ELR (cell line): ENCODE measurements at places on chromosomes 2 and 18.

DNA sequence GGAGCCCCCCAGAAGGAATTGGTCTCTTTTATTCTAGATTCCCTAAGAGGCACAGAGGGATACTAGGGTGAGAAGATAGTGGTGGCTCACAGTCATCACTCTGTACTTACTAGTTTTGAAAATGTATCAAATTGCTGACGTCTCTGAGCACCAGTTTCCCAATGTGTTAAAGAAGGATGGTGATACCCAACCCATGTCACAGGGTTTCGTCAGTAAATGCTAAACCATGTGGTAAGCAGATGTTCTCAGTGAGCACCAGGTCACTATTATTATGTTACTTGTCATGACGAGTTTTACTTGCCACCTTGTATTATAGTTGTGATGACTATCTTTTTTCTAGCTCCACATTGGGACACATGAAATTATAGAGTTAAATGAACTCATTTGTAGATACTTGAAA is 54.7 kb downstream of the NEDD4L start:
- no peak for DNase-seq

DNA sequence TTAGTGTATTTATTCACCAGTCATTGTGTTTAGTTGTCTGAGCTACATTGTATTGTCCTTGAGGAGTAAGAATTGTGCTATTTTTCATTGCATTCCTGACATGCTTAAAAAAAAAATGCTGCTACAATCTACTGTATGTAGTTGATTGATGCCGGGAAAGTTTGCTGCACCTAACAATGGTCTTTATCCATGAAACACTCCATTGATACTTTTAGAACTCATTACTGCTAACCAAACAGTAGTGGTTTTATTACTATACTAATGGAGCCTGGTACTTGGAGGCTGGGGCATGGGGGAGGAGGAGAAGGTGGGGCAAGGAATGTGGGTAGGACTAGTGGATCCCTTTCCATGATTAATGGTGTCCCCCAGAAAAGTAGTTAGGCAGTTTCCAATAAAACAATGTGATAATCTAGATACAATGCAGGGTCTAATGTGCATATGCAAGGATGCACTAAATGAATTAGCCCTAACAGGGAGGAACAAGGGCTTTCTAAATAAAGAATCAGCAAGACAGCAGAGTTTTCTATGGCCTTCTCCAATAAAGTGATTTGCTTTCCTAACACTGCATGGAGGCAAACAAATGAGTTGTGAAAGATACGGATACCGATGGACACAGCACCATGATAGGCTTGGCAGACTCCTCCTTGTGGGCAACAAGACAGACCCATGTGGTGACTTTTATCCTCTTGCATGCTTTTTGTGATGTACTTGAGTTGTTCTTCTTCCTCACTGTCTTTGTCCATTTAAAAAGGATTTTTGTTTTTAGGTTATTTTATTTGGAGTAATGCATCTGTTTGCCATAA is 78.5 kb downstream of the FMNL2 start:
- no peak for DNase-seq

DNA sequence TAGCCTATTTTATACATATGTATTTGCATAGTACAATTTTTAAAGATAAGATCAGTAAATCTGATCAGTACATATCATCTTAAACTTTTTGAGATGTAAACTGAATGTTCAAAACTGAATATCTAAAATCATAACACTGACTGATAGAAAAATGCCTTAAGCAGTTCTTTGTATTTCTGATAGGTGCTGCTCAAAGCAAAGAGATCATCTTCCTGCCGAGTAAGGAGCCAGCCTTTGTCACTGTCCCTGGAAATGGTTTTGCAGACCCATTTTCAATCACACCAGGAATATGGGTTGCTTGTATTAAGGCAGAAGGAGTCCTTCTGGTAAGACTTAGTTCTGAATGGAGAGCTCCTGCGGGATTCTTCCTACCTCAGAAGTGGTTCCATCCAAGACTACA is 135.0 kb downstream of the LAMA3 start:
- peak; percentile 19 for DNase-seq

- no peak for DNase-seq
Observed at GRCh38 chr2:136013136-136013685, 27.8 kb upstream of the DARS1 start.

DNA sequence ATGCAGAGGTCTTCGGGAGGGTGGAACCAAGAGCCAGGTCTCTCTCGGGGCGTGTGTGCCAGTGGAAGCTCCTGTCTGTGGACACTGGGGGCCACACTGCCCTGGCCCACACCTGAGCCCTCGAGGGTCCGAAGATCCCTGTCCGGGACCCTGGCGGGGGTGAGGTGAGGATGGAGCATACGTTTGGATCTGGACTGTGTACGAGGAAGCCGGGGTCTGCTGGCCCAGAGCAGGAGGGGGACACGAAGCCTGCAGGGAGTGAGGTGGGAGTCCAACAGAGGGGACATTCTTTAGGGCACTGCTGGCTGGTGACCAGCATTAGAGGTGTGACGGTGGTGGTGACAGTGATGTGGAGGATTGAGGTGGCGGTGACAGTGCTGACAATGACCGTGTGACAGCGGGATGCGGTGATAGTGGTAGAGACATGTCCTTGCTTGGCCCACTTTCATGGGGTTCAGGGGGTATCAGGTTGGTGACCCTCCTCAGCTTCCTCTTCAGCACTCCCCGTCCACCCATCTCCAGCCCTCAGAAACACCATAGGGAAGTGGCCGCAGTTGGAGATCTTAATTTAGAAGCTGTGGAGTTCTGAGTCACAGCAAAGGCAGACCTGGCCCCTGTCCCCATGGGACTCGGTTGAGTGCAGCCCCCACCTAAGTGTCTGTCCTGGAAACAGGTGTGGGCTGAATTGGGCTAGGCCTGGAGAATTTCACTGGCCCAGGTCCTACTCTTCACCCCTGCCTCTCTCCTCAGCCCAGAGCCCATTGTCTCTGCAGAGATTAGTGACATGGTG is 252.0 kb downstream of the DYSF start:
- no peak for DNase-seq

- no peak for DNase-seq
Observed at GRCh38 chr2:28430377-28430765, 37.7 kb downstream of the FOSL2 start.

GRCh38 chr2:218785103-218785502 is 3.2 kb downstream of the CYP27A1 start:
- DNase-seq, result no peak

DNA sequence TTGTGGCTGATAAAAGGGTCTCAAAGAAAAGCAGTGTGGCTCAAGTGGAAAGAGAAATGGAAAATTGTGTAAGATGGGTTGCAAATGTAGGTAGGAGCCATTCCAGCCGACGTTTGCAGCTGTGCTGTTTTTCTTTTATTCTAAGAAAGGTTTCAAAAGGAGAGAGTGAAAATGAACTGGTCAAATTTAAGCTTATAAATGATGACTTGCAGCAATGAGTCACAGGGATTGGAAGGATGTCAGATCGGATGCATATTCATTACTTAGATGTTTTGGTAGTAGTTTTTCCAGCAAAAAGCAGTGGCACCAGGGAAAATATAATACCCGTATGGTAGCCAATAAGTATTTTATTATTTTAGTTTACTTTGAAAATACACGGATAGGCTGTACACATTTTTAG is 79.1 kb downstream of the LRRTM4 start:
- DNase-seq, result no peak

DNA sequence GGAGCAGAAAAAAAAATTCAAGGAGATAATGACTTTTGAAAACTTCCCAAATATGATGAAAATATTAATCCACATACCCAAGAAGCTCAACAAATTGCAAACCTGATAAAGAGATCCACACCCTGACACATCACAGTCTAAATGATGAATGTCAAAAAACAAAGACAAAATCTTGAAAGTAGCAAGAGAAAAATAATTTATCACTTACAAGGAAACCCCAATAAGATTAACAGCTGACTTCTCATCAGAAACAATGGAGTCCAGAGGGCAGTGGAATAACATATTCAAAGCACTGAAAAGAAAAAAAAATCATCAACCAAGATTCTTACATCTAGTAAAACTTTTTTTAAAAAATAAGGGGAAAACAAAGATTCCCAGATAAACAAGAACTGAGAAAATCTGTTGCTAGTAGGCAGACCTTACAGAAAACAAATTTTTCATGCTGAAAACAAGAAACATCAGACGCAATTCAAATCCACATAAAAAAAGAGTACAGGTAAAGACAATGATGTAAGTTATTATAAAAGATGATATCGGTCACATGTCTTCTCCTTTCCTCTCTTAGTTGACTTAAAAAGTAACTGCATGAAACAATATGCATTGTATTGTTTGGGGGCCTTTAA is 21.3 kb downstream of the SLC66A2 start:
- DNase-seq, result no peak

DNA sequence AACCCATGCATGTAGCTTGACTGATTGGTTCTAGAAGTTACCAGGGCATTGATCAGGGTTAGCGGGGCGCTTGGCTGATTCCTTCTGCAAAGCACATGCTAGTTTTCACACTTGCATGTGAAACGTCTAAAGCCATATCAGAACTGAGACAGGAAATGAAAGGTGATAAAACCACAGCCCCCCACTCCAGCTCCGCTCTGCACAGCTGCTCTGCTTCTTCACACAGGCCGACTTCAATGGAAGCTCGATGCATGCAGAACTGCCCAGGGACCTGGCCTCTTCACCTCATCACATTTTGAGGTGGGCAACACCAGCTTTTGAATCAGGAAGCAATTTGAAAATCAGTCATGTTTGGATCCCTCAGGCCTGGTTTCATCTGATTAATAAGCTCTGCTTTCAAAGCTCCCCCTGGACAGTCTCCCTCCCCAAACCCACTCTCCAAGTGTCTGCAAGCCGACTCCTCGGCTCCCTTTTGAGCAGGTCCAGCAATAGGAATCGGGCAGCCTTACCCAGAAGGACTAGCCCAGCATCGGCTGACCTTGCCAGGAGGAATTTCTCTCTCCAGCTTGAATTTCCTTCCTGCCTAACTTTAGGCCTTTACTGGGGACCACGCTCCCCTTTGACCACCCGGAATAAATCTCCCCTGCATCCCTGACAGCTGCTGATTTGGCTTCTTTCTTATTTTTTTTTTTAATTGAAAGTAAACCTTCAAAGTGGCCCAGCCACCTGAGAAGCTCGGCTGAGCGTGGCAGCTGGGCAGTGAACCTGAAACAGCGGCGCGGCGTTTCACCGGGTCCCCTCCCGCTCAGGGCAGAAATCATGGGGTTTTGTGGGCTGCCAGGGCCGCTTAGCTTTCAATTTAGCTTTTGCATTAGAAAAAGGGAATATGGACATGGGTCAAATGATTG is 31.7 kb downstream of the HRH4 start:
- no peak for DNase-seq

GRCh38 chr2:20104900-20105545 is 53.6 kb upstream of the LAPTM4A start:
- DNase-seq, result no peak

DNA sequence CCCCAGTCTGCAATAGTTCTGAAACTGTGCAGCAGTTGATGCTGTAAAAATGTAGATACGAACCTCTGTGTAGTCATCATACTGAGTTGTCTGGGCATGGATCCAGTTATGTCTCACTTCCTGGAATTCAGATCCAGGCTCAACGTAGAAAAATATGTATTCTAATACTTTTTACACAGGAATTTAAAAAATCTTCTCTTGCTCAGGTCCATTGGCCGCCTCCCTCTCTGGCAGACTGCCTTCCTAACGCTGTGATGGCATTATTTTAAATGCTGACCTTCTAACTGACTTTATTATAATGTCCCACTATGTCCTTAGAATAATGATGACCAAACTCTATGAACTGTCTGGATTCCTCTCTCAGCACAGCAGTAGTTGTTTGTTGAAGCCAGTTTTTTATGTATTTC is 119.6 kb downstream of the FEZ2 start:
- DNase-seq, result peak; percentile 95

GRCh38 chr18:8996771-8997432 is 105.6 kb upstream of the NDUFV2 start:
- DNase-seq, result no peak

- peak; percentile 87 for DNase-seq
Observed at GRCh38 chr2:241637018-241637794, at the start of the genes ATG4B and THAP4. ATG4B (plus strand) TSS chr2:241637693; CDS start chr2:241637715, 22 bp downstream. THAP4 (minus strand) TSS chr2:241637158; CDS start chr2:241637017, 141 bp downstream.

DNA sequence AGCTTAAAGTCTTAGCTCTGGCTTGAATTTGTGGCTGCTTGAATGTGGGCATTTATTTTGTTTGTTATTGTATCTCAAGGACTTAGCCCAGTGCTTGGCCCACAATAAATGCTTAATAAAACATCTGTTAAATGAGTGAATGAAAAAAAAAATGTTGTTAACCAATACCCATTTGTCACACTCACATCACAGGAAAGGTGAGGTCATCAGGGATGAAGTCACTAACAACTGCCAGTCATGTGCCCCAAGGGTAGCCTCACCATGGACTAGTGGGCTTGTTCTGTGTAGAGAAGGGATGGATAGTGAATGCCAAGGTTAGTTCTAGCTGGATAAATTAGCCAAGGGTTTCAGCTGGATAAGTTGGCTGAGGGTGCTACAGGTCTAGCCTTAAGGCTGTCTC is 3.0 kb downstream of the NRBP1 start:
- DNase-seq, result peak; percentile 85

GRCh38 chr2:102130647-102130991 is 11.9 kb upstream of the IL1R1 start:
- DNase-seq, result no peak

DNA sequence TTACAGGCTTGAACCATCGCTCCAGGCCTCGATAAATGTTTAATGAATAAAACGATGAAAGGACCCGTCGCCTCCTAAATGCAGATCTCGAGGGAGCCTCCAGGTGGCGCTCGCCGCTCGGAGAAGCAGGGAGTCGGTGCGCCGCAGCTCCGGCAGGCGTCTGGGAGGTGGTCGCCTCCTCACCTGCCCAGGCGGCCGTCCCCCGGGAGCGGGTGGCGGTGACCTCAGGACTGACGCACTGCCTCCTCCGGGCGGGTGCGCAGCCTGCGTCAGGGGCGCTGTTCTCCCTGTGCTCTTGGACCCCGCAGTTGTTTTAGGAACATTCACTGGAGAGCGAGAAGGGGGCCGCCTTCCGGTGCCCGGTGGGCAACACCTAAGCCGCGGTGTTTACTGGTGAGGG is 38.6 kb upstream of the POLE4 start:
- peak; percentile 19 for DNase-seq

GRCh38 chr2:229083606-229084340 is 187.3 kb downstream of the PID1 start:
- DNase-seq, result no peak

DNA sequence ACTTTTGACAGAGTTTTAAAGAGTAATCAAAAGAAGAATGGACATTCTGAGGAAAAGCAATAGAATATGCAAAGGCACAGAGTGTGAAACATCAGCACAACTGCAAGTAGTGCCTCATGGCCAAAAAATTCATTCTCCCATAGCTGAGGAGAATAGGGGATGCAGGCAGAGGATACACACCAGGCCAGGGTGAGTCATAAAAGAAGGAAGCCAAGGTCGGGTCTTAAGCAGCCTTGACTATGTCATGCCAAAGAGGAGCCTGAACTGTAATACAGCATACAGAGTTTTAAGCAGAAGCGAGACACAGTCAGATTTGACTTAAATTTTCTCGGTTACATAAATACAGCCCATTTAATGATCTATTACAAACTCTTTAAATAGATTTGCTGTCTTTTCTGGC is 165.0 kb downstream of the LNPK start:
- DNase-seq, result peak; percentile 92
